Stimulated activated memory B cell treated with anti-CD40 and anti-IgM and Interleukin-4, amounts not matched to agents 10 μg/mL and 1 μg/mL and 100 μg/mL, for 72 hours (primary cell): ENCODE measurements at places on chromosomes 7 and 10.
A peak's percentile ranks its signal among the peaks of the same experiment; 100 is the strongest.

DNA sequence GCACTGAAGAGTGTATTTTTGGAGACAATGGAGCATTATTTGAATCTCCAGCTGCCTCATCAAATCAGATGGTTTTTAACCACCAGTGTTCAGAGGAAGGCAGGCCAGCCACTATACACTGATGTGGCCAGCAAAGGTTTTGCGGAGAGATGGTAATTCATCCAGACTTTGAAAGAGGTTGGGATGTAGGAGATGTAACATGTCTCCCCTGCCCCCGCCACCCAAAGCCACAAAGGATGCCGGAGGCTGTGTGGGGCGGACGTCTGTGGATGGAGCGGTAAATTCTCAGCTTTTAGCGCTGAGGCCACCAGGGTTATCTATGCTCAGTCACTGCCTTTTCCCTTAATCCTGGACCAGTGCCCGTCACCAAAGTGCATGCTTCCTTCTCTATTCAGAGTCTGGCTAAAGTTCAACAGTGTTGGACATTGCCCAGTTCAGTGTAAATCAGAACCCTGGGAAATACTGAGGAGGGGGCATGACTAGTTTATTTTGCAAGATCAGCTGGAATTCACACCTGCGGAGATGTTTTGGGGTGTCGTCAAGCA lies 3.7 kb upstream of the TRIP6 start:
- H3K27ac ChIP-seq: no peak overlapping the region
- H3K4me1 ChIP-seq: peaks cover 22% of the 10 kb centered on the region
- H3K36me3 ChIP-seq: peaks cover 55% of the 10 kb centered on the region
- H3K4me3 ChIP-seq: no peak overlapping the region
- H3K27me3 ChIP-seq: no peaks in the 10 kb centered on the region
- ATAC-seq: no peak

GRCh38 chr7:64494912-64495461 lies 67.9 kb downstream of the ZNF680 start:
- no peak for ATAC-seq
- H3K36me3 ChIP-seq: peaks cover 7% of the 10 kb centered on the region
- H3K27me3 ChIP-seq: no peaks in the 10 kb centered on the region
- H3K4me1 ChIP-seq: no peaks in the 10 kb centered on the region
- no peak overlapping the region for H3K4me3 ChIP-seq

DNA sequence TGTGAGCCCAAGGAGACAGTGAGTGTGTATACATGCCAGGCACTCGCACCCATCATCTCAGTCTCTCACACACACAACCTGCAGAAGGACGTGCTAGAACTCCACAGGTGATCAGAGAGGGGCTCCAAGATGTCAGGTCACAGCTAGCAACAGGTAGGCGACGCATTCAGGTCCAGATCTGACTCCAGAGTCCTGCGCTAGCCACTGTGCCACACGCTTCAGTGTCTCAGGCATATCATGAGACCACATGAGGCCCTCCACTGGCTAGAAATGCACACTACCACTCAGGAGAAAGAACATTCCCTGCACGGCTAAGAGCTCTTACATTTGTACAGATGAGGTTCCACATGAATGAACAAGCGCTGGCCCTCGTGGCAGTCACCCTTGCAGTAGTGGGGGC lies 11.5 kb downstream of the AKR1B1 start:
- no peaks in the 10 kb centered on the region for H3K27me3 ChIP-seq
- no peak for ATAC-seq
- H3K27ac ChIP-seq: no peak overlapping the region

DNA sequence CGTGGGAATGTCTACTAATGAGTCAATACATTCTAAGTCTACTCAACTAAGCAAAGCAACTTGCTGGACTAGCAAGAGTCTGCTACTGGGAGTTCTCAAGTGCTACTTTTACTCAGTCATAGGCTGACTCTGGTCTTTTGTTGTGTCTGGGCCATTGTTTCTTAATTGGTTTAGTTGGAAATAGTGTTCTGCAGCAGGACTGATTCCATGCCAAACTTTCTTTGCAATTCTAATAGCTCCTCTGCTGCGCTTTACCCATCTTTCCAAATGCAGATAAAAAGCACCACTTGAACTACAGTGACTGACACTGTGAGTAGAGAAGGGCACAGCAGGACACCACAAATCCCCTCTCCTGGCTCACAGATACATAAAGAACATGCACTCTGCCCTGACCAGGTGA lies 125.7 kb downstream of the CD36 start:
- no peaks in the 10 kb centered on the region for H3K4me1 ChIP-seq
- no peak overlapping the region for H3K4me3 ChIP-seq
- H3K36me3 ChIP-seq: no peaks in the 10 kb centered on the region
- H3K27me3 ChIP-seq: no peaks in the 10 kb centered on the region

DNA sequence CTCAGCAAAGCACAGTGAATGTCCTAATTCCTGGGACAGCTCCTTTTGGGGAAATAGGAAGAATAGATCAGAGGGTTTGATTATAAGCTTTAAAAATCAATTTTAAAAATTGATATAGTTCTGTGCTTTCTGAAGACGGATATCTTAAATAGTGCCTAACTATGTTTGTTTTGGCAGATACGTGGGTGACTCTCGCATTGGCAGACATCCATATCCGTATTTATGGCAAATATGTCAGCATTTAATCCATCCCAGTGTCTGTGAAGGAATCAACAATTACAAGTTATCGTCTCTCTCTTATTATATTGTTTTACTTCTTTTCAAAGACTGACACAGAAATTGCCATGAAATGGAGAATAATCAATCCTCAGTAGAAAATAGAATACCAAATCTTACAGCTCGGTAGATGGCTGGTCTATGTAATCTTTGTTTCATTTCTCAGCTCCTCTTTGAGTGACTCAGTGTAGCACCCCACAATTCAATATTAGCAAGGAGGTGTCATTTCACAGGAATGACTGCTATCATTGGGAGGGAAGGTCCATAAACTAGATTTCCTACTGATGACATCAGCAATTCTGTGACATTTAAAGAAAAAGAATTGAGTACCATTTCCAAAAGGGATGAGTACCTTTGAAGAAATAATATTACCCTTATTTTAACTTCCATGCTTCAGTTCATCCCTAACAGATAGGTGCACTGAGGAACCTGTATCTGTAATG lies 186.4 kb upstream of the NFE2L3 start:
- no peaks in the 10 kb centered on the region for H3K36me3 ChIP-seq
- H3K4me1 ChIP-seq: peaks cover 55% of the 10 kb centered on the region
- H3K27ac ChIP-seq: peak overlapping the region; percentile 93

DNA sequence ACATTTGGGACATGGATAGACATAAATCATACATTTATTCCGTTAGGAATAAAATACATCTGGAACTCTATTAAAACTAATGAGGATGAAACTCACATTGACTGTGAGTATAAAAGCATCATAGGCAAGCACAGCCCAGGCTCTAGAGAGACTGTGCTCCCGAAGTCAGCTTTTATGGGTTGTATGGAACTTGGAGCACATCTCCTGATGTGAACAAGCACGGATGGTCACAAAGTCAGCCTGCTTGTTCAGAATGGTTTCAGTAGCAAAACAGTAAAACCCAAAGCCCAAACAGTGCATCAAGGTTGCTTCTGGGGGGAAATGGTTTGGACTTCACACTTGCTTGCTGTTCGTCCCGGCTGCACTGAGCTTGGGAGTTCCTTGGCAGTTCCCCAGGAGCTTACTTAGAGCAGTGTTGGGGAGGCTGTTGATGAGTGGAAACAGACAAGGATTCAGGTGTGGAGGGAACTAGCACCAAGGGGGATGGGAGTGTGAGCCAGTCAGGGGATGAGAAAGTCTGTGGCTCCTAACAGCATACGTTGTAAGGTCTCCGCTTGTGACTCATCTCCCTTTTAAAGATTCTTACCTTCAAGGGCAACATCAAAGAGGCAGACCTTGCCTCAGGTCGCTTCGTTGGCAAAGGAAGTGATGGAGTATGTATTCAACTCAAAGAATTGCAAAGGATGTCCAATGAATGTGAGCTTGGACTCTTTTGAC lies 19.7 kb upstream of the ITGA8 start:
- H3K4me1 ChIP-seq: no peaks in the 10 kb centered on the region
- H3K36me3 ChIP-seq: no peaks in the 10 kb centered on the region
- no peak overlapping the region for H3K27ac ChIP-seq
- no peak for ATAC-seq
- peaks cover 26% of the 10 kb centered on the region for H3K27me3 ChIP-seq

DNA sequence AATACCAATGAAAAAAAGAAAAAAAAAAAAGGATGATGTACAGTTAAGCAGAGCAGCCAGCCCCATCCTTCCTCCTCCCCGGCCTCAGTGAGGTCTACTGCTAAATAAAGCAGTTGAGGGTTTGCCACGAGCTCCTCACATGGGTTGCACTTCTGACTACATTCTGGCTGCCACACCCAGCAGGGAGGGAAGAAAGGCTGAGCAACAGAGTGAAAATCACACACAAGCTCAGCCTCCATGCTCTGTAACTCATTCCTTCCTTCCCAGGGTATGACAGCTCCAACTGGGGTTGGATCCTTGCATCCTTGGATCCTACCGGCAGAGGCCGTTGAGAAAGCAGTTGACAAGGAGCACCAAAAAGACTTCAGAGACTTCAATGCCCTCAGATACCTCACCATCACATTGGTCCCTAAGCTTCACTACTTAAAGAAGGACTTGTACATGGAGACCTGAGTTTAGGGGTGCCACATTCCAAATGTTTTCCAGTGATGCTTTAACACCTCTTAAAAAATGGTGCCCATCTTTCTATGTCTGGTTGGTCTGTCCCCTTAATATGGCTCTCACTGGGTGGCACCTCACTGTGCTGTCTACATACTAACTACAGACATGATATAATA lies 52.9 kb upstream of the PIK3CG start:
- no peak overlapping the region for H3K4me3 ChIP-seq
- peaks cover 14% of the 10 kb centered on the region for H3K4me1 ChIP-seq
- peak overlapping the region; percentile 77 for H3K27ac ChIP-seq
- no peaks in the 10 kb centered on the region for H3K36me3 ChIP-seq
- no peaks in the 10 kb centered on the region for H3K27me3 ChIP-seq
- peak; percentile 77 for ATAC-seq

- H3K4me1 ChIP-seq: no peaks in the 10 kb centered on the region
- no peaks in the 10 kb centered on the region for H3K27me3 ChIP-seq
- no peak overlapping the region for H3K27ac ChIP-seq
- no peaks in the 10 kb centered on the region for H3K36me3 ChIP-seq
- H3K4me3 ChIP-seq: no peak overlapping the region
- ATAC-seq: peak; percentile 45
These were observed 188.8 kb upstream of the POT1 start for GRCh38 chr7:125118444-125118843.

DNA sequence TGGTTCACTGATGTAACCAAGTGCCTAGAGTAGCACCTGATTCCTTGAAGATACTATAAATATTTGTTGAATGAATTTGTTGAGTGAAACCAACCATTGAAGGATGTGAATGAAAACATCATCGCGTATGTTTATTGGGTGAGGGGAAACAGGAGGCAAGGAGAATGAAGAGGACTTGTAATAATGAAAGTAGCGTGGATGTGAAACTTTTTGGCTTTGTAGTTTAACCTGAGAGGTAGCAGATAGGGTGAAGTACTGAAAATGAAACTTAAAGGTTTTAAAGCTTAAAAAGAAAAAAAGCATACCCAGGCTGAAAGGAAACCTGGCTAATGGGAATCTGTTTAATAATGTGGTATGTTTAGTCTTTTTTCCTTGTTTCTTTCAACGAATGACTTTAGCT lies 5.2 kb downstream of the CCNY start:
- peaks cover 71% of the 10 kb centered on the region for H3K4me1 ChIP-seq
- H3K27me3 ChIP-seq: no peaks in the 10 kb centered on the region
- peak; percentile 80 for ATAC-seq

DNA sequence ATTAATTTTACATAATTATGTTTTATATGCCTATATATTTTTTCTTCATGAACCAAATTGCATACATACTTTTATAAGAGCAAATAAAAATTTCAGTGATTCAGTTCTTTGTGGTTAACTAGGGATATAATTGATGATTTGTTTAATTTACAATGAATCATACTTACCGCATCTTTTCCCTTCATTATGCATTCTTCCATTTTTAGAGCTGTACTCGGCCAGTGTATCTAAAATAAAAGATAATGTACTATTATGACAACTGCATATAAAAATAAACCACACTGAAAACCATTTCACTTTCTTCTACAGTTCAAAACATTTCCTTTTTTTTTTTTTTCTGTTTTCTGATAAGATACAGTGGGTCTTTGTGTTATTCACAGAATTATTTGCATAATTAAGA lies 179.9 kb downstream of the SEMA3E start:
- H3K4me1 ChIP-seq: no peaks in the 10 kb centered on the region
- H3K27ac ChIP-seq: no peak overlapping the region
- no peaks in the 10 kb centered on the region for H3K27me3 ChIP-seq
- no peak for ATAC-seq
- H3K4me3 ChIP-seq: no peak overlapping the region
- no peaks in the 10 kb centered on the region for H3K36me3 ChIP-seq

GRCh38 chr7:7108931-7109330 lies 73.4 kb upstream of the C1GALT1 start:
- H3K27me3 ChIP-seq: no peaks in the 10 kb centered on the region
- H3K4me3 ChIP-seq: no peak overlapping the region
- no peak overlapping the region for H3K27ac ChIP-seq
- no peaks in the 10 kb centered on the region for H3K4me1 ChIP-seq
- no peak for ATAC-seq
- H3K36me3 ChIP-seq: peaks cover 4% of the 10 kb centered on the region

GRCh38 chr10:4243651-4244050 lies 458.6 kb upstream of the KLF6 start:
- no peaks in the 10 kb centered on the region for H3K36me3 ChIP-seq
- H3K4me3 ChIP-seq: no peak overlapping the region
- H3K27me3 ChIP-seq: no peaks in the 10 kb centered on the region
- H3K27ac ChIP-seq: no peak overlapping the region
- peaks cover 30% of the 10 kb centered on the region for H3K4me1 ChIP-seq

DNA sequence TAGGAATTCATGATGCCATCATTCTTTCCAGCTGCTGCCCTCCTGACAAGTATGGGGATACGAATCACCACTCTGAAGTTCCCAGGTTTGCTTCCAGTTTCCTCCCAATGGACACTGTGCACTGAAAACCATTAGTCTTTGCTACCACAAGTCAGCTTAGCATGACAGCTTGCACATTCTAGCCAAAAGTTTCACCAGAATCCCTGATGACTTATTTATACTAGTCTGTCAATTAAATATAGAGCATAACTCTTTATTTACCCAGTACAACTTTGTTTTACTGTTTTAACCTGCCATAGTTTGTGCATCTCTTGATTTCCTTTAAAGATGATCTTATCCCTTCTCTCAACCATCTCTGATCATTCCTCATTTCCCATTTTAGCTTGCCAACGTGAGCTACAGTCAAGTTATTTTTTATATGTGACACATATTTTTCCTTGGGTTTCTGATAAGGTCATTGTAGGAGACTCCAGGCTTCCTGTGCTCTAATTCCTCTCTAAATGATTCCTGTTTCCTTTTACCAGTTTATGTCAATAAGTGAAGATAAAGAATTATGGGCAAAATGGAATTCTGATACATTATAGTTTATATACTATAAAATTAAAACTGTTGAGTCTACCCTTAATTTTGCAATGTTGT lies 167.5 kb upstream of the MEOX2 start:
- H3K4me3 ChIP-seq: no peak overlapping the region
- H3K27ac ChIP-seq: no peak overlapping the region
- no peaks in the 10 kb centered on the region for H3K27me3 ChIP-seq
- no peaks in the 10 kb centered on the region for H3K4me1 ChIP-seq
